ENCODE measurements at places on chromosomes 3 and 15.
A peak's percentile ranks its signal among the peaks of the same experiment; 100 is the strongest.

- DNase-seq = no peak
Observed at GRCh38 chr15:80123034-80123433, 29.8 kb upstream of the FAH start.

- peak; percentile 18 for DNase-seq
Observed at GRCh38 chr15:66842710-66843441, 140.8 kb downstream of the SMAD6 start.

DNA sequence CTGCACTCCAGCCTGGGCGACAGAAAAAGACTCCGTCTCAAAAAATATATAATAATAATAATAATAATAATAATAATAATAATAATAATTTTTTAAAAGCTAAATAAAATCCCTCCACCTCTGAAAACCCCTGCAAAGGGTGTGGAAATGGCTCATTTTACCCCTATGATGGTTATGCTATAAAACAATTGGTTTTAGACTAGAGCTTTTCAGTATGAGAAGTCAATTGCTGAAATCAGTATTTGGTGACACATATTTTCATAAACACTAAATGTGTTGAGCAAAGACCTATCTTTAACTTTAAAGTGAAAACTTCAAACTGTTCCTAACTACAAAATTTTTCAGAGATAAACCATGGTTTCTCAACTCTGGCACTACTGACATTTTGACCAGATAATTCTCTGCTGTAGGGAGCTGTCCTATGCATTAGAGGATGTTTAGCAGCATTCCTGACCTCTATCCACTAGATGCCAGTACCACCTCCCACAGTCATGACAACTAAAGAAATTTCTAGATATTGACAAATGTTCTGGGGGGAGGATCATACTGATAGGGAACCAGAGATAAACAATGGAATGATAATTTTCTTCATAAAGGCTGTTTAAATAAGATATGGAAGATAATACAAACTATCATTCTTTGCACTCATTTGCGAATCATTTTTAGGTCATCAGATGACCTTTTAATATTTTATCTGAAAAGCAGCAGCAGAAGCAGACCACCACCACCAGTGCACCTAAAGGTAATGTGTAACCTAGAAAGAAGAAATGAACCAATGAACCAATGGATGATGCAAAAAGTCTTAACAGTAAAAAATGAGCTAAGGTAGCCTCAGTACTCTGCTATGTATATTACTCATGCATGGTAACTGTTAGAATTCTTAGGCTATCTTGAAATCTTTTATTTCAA lies 13.8 kb downstream of the PTPN9 start:
- no peak for DNase-seq

DNA sequence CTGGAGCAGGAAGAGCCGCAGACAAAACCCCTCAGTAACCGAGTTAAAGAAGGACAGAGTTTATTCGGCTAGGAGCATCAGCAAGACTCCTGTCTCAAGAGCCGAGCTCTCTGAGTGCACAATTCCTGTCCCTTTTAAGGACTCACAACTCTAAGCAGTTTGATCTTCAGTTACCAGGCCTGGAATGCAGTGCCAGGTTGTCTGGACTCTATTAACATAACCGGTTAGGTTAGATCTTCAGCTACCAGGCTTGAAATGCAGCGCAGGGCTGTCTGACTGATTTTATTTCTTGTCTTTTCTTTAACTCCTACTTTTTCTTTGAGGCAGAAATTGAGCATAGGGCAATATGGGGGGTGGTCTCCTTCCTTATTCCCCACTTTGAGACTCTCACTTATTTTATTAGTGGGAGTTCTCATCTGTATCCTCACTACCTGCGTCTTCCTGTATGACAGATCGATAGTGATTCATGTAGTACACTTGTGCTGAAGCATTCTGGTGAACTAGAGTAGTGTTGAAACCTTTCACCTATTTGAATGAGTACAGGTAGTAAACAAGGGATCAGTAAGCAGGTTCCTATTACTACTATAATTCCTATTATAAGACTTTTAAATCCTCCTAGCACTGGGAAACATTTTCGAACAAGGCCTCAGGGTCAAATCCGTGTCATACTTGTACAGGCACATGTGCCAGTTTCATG lies 325.0 kb downstream of the CGGBP1 start:
- no peak for DNase-seq

DNA sequence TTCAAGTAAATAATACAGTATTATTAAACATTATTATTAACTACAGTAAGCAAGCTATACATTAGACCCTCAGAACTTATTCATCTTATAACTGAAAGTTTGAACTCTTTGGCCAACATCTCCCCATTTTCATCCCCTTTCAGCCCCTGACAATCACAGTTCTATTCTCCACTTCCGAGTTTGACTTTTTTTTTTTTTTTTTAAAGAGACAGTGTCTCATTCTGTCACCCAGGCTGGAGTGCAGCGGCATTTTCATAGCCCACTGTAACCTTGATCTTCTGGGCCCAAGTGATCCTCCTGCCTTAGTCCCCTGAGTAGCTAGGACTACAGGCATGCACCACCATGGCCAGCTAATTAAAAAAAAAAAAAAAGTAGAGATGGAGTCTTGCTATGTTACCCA lies 41.3 kb upstream of the LRIG1 start:
- DNase-seq = no peak

DNA sequence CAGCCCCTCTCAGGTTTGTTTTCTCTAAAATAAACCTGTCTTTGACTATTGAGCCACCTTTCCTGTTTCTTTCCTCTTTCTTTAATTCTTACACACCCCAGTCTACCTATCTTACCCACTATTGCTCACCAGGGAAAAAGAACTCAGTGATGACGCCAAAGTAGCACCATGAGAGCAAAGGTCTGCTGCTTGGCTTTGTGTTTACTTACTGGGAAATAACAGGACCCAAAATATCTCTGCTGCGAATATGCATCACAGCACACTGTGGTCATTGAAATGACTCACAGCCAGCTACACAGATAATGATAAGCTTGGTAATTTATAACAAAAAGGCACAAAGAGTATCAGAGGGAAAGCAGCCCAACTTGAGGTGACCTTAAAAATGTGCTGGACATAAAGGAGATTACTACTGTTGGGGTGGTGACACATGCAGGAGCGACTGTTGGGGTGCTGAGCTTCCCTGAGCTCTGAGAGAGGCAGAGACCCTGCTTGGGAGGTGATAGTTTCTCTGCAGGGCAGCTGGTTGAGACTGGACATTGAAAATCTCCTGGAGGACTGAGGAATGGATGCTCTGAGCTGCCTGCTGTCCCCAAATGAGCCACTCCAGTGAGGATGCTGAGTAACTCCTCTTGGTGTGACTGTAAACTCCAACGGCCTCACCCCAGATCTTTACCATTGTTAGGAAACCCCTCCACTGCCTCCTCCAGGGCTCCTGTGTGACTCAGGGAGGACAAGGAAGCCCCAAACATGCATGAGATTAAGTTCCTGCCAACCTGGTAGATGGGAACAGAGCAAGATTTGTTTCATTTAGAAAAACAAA lies 14.5 kb downstream of the EFCAB12 start:
- no peak for DNase-seq

GRCh38 chr3:145272684-145273083 lies 888.3 kb downstream of the PLOD2 start:
- no peak for DNase-seq

DNA sequence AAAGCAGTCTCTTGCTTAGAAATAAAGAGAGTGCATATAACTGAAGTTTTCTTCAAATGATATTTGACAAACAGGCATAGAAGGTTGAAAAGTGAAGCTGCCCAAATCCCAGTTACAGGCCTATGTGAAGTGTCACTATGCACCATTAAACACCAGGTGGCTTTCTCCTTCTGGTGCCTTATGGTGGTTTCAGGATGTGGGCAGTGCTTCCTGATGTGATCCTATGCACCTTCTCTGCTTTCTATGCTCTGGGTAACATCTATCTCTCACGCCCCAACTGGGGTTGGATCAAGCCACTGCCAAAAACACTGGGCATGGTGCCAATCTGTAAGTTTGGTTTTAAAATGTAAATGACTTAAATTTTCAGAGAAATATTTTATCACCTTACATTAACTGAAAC lies 744.7 kb downstream of the TUSC7 start:
- DNase-seq = peak; percentile 46

GRCh38 chr3:140188285-140188684 lies 253.3 kb downstream of the CLSTN2 start:
- DNase-seq = peak; percentile 35
